ENCODE measurements at places on chromosomes 4 and X.

GRCh38 chr4:26238778-26239679 lies 81.8 kb upstream of the RBPJ start:
- no peak for DNase-seq

- no peak for DNase-seq
Measured at GRCh38 chrX:132748909-132749308, 209.5 kb downstream of the HS6ST2 start.

DNA sequence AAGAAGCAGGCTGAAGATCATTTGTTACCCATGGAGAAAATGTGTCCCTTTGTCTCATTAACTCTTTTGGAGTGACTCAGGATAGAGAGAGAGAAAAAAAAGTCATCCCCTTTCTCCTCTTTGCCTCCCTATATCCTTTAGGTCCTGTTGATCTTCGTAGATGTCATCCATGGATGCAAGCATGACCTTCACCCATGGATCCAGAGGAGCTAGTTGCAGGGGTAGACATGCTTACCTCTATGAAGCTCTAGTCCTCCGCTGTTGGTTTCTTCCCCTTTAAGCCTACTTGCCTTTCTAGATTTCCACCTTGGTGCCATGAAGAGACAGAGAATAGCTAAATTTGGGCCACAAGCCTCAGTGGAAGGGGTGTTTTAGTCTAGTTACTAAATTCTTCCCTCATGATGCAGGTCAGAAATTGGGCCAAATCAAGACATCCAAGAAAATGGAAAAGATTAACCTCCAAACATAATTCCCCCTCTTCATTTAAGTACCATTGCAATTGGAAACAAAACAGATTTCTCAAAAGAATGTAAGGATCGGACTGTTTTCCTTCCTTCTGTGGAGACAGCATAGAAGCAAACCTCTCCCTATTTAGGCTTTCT lies 178.4 kb downstream of the TECRL start:
- no peak for DNase-seq

DNA sequence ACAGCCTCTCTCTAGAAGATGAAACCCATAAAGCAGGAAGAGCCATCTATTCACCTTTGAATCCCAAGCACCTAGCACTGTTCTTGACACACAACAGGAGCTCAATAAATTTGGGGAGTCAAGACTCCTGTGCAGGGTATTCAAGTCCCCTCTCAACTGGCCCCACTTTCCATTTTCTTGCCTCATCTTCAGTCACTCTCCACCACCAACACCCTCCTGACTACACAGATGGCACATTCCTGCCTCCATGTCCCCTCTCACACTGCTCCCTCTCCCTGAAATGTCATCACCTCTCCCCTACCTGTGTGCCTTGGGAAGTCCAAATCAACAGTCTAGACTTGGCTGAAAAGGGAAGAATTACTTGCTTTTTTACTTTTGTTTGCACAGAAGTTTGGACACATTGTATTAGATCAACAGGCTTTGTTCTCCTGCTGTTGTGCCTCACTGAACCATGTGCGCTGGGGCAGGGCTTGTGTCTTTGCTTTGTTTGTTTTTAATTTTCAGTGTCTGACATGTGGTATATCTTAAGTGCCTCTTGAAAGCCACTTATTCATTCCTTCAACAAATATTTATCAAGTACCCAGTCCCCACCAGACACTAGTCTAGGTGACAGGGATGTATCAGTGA lies 85.1 kb downstream of the APBB2 start:
- DNase-seq, result no peak

DNA sequence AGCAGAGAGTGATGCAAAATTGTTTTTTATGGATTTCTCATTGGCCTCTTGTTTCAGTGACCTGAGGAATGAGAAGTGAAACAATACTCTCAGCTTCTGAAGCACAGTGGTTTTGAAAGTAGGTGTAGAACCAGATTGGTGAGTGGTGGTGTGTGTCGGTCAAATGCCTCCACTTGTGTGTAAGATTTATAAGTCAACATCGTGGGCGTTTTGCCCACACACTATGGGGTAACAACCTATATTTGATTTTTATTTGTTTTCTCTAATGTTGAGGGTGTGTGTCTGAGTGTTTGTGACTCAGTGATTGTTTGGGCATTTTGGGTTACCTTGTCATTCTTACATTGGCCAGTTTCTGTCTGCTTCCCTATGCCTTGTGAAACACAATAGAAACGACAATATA lies 23.3 kb downstream of the ADGRL3 start:
- no peak for DNase-seq

DNA sequence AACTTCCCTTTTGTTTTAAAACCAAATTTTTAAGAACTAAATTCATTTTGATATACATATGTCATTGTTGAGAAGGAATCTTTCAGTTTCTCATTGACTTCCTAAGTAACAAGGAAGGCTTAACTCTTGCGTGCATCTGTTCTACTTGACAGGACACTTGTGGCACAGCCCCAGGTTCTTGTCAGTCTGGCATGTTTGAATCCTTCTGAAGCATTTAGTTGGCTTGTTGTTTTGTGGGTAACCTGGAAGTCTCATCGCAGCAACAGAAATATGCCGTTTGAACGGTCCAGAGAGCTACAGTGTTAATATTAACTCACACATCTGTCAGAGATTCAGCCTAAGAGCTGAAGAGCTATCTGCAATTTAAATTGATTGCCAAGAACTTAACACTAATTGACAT lies 76.0 kb downstream of the GLRA3 start:
- no peak for DNase-seq

DNA sequence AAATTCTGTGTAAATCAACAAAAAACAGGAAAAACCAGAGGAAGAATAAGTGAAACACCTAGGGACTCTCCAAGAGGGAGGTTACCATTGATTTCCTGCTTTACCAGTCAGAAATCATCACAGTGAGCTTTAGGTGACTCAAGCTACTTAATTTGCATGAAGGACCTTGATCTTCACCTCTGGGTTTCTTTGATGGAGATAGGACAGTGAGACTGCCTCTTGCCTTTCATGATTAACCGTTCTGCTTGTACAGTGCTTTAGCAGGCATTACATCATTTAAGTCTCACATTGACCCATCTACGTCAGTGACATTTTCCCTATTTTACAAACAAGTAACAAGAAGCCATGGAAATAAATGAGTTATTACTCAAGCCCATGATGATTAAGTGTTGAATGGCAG lies 3.4 kb upstream of the GK start:
- no peak for DNase-seq

GRCh38 chr4:2290974-2291704 lies 29.2 kb upstream of the MXD4 start:
- DNase-seq, result no peak

DNA sequence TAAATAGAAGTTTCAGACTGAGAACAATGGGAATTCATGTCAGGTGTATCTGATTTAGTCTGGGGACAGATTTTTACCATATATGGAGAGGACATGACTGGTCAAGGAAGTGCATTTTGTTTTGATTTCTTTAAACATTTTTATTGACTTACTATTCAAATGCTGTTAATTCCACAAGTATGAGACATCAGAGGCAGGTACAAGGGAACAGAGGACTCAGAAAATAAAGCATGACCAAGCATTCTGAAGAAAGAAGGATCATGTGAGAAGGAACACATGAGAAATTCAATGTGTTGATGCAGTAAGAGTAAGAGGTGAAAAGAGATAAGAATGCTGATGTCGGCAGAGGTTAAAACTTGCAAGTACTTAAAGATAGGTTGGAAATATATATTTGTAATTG lies 1452.6 kb downstream of the PCDH7 start:
- DNase-seq, result peak; percentile 4

DNA sequence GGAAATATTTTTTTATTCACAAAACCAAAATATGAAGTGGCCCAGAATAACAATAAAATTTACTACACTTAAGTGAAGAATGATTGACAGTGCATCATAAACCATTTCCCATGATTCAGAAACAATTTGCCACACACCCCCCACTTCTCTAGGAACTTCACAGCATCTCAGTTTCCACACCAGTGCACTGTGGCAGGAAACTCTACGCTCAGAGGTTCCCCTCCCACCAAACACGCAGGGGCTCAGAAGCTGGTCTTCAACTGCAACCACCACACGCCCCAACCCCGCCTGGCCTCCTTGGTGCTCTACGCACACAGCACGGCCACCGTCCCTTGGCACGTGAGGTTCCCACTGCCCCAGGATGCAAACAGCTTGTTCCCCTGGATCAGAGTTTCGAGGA lies 63.7 kb downstream of the ZFYVE28 start:
- no peak for DNase-seq

DNA sequence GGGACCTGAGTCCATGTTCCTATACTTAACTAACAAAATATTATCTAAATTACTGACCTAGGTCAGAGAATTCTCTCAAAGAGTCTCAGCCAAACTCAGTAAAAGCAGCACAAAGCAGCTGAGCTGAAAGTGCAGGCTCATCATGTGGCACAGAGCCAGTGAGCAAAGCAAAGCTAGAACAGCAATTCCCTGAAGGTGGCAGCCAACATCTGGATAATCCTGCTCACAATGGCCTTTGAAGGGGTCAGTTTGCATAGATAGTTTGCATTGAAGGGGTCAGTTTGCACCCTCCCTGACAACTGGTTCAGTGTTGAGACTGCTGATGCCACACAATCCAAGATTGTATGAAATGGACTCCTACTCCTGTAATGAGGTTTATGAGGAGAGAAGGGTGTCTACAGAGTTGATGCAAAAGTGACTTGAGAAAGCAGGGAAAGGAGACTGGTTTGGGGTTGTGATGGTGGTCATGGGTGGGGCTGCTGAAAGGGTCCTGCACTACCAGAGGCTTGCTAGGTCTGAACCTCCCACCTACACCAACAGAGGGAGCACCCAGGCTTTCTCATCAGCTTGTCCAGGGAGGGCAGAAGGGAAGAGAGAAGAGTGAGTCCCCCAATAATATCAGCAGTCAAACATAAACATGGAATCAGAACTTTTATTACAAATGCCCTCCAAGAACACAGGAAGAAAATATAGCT lies 39.7 kb downstream of the TRIM61 start:
- no peak for DNase-seq

DNA sequence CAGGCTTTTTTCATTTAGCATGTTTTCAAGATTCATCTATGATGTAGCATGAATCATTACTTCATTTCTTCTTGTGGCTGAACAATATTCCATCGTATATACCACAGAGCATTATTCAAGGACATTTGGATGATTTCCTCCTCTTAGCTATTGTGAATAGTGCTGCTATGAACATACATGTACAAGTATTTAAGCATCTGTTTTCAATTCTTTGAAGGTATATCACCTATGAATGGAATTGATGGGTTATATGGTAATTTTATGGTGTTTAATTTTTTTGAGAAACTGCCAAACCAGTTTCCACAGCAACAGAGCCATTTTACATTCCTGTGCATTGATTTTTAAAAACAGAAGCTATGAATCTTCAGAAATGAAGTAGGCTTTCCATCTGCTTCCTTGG lies 36.1 kb upstream of the WDR19 start:
- no peak for DNase-seq

GRCh38 chrX:150873616-150874015 lies 24.9 kb downstream of the CD99L2 start:
- no peak for DNase-seq

DNA sequence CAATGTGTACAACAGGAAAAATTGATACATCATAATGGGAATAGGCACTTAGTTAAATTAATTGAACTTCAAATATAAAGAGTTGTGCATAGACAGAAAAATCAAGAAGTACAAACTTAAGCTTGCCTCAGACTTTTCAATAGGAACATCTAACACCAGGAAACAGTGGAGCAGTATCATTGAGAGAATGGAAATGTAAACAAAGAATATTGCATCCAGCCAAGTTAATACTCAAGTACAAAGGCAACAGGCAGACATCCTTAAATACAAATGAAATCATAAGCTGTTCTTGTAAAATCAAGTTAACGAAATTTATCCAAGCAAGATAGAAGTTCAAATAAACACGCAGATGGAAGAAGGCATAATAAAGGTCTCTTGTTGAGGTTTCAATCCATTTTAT lies 71.2 kb upstream of the TLR2 start:
- DNase-seq, result no peak

DNA sequence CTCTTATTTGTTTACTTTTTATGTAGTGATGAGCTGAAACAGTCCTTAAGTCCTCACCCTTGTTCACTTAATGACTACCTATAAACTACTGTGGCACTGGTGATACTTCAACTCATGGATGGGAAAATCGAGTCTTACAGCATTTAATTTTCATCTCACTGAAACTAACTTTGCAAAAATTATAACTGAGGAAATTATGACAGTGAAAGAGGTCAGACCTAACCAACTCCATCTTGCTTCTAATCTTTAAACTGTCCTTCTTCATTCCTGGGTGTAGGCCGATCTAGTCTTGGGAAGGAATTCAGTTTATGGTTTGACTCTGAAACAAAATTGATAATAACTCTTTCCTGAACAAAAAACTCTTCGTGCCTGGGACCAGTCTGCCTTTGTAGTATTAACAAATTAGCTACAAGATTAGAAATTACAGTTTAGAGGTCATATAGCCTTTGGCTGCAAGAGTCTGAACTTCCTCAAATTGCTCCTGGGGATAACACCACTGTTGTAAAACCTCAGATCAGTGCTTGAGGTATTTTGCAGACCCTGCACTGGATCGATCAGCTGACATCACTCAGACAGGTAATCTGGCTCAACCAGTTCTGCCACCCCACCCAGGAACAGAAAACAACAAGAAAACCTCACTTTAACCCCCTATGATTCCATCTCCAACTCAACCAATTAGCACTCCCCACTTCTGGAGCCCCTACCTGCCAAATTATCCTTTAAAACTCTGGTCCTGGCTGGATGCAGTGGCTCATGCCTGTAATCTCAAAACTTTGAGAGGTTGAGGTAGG lies 995.7 kb upstream of the PRKX start:
- DNase-seq, result no peak

DNA sequence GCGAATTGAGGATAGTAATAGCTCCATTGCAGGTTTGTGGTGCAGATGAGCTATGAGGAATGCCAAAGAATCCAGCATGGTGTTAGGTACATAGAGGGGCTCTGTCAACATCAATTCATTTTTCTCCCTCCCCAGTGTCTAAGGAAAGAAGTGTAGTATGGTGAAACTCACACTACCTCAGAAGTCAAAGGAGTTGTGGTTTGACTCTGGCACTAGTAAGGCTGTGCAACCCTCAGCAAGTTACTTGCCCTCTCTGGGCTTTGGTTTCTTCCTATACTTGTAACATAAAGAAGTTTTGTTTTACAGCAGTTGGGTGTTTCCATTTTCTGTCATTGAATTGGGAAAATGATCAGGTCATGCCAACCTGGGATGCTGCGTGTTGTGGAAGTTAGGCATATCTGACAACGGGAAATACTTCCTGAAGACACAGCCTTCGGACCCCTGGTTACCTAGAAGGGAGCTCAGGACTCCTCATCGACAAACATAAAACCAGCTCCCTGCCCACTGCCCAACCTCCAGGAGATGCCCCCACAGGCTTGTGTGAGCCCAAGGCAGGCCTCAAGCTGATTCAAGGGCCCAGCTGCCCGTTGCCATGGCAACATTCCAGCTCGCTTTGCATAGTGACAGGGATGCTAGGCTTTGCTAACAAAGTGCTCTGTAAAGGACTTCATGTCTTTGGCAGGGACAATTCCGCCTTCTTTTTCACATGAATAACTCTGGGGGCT lies 71.4 kb downstream of the RTL5 start:
- no peak for DNase-seq

GRCh38 chr4:36773467-36773866 lies 471.1 kb upstream of the NWD2 start:
- no peak for DNase-seq
